ENCODE measurements at places on chromosomes 2 and 18.

DNA sequence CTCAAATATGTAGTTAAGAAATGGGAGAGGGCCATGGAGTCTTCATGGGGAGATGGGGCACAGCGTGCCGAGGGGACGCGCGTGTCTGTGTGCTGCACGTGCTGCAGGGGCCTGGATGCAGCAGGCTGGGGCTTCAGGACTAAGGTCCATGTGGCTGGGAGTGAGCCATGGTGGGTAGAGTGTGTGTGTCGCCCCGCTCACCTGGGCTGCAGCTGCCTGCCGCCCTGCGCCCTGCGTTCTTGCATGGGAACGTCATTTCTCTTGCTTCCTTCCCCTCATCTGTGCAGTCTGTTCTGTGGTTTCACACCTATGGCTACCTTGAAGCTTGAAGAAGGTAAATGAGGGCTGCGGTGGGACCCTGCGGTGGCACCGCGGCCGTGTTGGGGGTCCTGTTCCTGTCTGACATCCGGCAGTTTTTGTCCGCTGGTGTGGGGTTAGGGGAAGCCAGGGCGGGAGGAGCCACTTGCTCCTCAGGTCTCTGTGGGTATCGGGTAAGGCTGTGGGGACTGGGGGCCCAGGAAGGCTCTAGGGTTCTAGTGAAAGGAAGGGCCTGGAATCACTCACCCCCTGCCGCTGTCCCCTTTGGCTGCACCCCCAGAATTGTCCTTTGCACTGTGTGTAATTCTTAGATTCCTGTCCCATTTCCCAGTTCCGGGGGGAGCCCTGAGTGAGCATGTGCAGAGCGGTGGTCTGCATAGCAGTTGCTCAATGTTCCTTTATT is 54.1 kb upstream of the HS6ST1 start:
- no peak for DNase-seq

GRCh38 chr18:21074336-21075323 is 37.0 kb downstream of the ROCK1 start:
- DNase-seq = no peak

- no peak for DNase-seq
These were observed 117.7 kb downstream of the EN1 start for GRCh38 chr2:118729760-118730159.

DNA sequence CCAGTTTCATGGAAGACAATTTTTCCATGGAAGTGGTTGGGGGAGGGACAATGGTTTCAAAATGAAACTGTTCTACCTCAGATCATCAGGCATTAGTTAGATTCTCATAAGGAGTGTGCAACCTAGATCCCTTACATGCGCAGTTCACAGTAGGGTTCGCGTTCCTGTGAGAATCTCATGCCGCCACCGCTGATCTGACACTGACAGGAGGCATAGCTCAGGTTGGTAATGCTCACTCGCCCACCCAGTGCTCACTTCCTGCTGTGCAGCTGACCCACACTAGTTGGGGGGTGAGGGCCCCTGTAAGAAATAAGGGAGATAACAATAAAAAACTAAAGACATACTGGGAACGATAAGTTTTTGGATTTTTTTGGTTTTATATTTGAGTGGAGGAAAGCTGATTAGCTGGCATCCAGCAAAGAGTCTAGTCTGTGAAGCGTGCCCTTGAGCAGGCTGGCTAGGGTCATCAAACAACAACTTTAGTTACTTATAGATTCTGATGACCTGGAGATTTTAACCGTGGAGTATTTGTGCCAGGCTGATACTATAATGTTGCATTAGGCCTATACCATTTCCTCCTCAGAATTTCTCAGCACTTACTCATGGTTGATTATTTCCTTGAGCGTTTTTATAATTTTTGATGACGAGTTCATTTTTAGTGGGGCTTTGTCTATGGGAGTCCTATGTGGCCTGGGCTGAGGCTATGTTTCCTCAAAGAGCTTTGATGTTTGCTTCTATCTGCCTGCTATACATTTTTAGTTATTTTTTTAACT is 6.3 kb upstream of the MCFD2 start:
- no peak for DNase-seq

DNA sequence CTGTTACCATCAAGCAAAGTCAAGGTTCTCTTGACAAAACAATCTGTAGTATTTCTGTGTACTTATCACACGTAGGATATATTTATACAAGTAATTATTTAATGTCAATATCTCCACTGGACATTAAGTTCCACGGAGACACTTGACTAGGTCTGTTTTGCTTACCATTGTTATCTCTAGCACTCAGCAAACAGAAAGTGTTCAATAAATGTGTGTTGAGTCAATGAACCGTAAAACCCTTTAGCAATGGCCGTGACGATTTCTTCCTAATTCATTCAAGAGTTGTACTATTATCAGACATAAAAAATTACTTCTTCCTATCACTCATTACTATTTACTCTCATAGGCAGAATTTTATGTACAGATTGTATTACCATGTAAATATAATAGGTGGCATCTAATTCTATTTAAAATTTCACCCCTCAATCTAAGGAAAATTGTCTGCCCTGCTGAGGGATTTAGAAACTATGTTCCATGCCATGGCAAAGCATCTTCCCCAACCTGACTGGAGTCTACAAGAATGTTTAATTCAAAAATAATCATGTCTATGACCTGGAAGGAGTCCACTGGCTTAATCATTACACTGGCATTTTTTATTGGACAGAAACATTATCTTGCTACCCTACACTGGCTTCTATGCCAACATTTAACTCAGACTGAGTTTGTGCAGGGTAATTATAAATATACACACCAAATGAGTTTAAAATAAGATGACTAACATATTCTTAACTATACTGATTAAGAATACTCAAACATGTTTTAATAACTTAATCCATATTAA is 301.9 kb downstream of the ZEB2 start:
- DNase-seq = no peak
